Left colon (tissue), 2 donors: ENCODE measurements at places on chromosomes 5 and 9. TPM values are rescaled to one million over a fixed set of nuclear protein-coding genes. Genes with fewer than 3 reads are reported as not detected.

GRCh38 chr5:157458835-157459234 is 1.2 kb upstream of the NIPAL4 start:
- no peak for DNase-seq

- DNase-seq, result no peak
Observed at GRCh38 chr5:149157330-149157729, 16.0 kb downstream of the ABLIM3 start.

DNA sequence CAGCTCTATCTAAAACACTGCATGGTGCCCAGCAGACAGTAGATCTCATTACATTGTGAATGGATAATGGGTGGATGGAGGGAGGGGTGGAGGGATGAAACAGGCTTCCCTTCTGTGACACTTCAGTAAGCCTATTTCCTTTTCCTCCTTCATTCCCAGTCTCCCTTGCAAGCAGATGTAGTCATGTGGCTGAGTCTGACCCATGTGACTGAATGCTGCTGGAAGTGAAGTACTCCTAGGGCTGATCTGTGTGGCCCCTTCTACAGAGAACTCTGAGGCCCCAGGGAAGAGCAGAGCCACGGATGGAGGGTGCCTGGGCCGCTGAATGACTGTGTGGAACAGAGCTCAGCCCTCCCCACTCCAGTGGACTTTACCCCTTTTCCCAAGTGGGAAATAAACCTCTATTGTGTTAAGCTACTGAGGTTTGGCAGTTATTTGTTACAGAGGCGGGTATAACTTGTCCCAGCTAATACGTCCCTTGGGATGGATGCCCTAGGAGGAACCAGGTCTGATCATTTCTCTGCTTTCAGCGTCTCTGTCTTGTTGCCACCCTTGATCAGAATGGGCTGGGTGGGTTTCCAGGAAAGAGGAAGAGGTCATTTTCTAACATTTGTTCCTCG is 176.1 kb upstream of the MVB12B start:
- no peak for DNase-seq

DNA sequence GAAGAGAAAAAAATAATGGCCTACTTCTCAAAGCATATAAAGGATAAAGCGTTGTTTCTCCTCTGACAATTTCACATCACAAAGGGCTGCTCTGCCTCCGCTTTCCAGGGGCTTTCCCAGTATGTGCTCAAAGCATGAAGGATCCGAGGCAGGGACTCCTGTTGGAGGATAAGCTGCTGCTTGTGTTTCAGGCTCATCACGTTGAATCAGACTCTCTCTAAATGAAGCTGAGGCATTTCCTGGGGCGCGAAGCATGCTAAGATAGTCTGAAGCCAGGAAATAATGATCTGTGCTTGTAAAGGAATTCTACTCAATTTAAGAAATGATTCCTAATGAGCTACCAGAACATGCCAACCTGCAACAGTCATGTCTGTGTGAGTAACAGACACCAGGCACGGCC is 97.5 kb downstream of the MARCHF11 start:
- DNase-seq, result no peak

- DNase-seq, result peak; percentile 11
Observed at GRCh38 chr5:60594715-60595477, 105.1 kb downstream of the DEPDC1B start.

The SPINK1 gene
- 368 TPM for total RNA-seq

The SMU1 gene
- total RNA-seq, result 15.3 TPM

The C1QTNF2 gene
- total RNA-seq, result 0.73 TPM
